ENCODE measurements at places on chromosomes 7 and 10. TPM values are rescaled to one million over a fixed set of nuclear protein-coding genes. Genes with fewer than 3 reads are reported as not detected.

BHLHA15 gene
- 4.3 TPM for total RNA-seq

ZNF511 gene
- total RNA-seq: 68.8 TPM

INHBA gene
- total RNA-seq: not detected

HMX3 gene
- total RNA-seq: not detected

LRMDA gene
- total RNA-seq: not detected

IFIT1B gene
- total RNA-seq: not detected

KAZALD1 gene
- total RNA-seq: 32.2 TPM

IL15RA gene
- total RNA-seq: 7.6 TPM

PIP gene
- total RNA-seq: not detected

DNA sequence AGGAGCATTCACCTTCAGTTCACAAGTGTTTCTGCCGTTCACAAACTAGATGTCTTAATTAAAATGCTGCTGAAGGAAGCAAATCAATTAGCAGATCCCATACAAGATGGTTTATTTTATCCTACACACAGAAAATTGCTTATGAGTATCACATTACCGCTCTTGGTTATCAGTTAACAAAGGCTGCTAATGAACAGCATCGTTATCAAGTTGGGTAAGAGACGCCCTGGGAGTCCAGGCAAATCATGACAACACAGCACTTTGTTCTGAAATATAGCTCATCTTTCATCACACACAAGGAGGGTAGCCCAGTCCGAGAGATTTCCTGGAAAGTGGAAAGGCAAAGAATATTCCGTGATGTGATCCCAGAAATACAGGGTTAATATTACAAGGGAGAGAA, 20.8 kb upstream of the FAM170B start:
- no peak for DNase-seq

DNA sequence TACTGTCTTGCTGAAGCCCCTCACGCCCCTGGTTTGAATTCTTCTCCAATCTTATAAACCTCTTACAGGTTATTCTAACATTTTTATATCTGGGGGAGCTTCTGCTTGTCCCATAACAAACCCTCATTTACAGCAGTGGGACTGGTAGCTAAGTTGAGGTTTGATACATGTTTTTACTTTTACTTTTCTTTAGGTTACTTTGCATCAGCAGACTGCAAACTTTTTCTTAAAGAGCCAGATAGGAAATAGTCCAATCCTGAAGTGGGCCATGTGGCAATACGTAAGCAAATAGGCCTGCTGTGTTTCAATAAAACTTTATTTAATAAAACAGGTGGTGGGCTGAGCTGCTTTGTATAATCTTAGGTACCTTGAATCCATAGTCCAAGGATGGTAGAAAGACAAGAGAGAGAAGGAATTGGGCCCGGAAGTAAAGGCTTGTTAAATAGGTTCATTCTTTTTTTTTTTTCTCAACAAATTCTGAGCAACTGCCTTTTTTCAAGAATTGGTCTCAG, 27.3 kb downstream of the RAB18 start:
- DNase-seq: no peak

GRCh38 chr7:47873762-47874161, 74.5 kb downstream of the PKD1L1 start:
- no peak for DNase-seq

DNA sequence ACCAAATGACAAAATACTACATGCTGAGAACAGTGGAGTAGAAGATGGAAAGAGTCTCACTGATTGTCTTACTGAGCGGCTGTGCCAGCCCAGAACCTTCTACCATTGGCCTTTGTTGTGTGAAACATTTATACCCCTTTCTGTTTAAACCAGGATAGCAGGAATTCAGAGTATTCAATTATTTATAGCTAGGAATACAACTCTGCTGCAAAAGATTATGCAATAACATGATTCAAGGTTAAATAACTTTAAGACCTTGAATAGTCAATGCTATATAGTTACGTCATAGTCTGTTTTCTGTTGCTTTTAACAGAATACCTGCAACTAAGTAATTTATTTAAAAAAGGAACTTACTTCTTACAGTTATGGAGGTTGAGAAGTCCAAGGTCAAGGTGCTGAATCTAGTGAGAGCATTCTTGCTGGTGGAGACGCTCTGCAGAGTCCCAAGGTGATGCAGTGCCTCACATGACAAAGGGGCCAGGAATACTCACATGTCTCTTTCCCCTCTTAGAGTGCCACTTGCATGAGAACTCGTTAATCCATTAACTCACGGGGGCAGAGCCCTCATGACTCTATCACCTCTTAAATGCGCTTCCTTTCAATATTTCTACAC, 371.8 kb downstream of the MDFIC start:
- no peak for DNase-seq

GRCh38 chr7:5596046-5596895, 172.6 kb upstream of the TNRC18 start:
- peak; percentile 13 for DNase-seq

DNA sequence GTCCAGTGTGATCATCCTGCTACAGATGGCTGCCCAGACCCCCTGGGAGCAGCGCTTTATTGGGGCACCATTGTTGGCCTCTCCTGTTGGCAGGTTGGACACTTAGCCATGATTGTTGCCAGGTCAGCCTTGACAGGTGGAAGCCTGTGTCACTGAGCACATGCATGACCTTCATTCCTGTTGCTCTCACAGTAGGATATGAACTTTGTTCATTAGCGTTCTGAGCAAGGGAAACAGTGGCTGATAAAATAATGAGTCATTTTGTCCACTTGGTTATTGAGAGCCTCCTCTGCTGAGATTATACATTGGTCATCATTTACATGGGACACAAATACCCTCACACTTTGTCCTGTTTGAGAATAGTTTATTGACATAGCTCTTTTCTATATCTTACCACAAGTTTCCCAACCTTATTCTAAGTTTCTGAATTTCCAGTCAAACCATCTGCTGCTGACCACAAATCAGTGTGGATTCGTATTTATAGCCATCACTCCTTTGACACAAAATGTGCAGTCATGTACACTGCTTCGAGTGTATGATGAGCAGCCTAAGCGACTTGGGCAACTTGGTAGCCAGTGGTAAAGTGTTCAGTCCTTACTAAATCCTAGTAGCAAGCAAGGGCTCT, 102.6 kb downstream of the TPST1 start:
- DNase-seq: no peak

DNA sequence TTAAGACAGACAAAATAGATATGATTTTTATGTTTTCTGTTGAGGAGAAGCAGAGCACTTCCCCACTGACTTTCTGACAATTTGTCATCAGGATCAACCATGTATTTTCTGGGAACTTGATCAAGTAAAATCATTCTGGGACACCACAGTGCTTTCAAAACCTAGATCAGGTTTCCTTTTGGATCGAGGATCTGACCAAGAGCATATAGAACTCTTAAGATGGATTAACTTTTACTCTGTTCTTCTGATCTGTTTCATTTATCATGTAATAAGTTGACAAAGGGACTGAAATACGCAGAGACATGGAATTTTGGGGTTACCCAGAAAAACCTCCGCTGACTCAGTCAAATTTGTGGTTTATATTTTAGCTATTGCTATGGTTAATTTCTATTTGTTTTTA, 136.0 kb upstream of the WNT16 start:
- DNase-seq: no peak

DNA sequence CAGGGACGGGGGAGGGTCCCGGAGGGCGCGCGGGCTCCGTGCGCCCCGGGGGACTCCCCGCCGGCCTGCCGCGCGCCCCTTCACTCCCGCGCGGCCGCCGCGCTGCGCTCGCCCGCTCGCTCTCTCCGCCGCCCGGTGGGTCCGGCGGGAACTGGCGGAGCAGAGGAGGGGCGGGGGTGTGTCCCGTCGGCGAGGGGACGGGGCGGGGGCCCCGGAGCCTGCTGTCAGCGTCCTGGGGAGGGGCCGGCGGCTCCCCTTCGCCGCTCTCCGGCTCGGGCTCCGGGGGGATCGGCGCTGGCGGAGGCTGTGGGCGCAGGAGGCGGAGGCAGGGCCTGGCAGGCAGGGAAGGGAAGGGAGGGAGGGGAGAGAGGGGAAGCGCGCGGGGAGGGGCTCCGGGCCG, at the start of gene SH3PXD2A:
SH3PXD2A (minus strand) TSS at position 153 of the 400 bp plus-strand sequence. CDS start 310 bp downstream, outside the sequence.
- no peak for DNase-seq

DNA sequence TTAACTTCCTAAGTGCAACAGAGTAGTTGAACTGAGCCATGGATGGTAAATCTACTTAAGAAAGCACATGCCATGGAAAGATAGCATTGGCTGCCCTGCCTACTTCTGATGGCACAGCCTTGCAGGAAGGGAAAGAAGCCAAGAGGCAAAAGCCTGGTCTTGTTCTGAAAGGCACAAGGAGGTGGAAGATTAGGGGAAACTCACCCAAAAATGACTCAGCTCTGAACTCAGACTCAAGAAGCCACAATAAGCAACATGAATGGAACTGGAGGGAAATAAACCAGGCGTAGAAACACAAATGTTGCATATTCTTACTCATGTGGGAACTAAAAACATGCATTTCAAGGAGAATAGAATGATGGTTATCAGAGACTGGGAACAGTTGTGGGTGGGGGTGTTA, 20.8 kb upstream of the ALOX5 start:
- DNase-seq: no peak

DNA sequence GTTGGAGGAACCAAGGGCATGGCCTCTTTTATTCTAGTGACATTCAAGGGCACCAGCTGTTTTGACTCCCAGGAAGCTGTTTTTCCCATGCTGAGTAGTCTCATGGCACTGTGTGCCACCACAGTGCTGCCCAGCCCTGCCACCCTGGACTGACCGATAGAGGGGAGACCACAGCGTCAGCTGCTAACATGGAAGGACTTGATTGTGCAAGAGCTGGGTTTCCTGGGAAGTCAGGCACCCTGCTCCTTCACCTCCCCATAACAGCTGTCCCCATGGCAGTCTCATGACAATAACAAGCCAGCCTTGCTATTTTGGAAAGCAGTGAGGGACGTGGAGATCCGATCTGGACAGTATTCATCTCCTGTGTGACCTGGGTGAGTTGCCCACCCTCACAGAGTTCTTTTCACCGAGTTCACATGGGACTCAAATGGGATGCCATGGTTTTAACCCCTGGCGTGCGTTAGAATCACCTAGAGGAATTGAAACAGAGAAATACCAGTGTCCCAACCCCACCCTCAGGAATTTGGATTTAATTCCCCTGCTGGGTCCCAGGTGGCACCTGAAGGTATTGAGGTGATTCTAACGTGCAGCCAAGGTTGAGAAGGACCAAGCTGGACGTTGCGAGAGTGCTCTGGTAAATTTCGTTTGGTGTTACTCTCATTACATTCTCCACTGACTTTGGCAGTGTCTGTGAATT, 174.8 kb downstream of the CELF2 start:
- DNase-seq: no peak

GRCh38 chr10:14192746-14193145, 138.0 kb downstream of the FRMD4A start:
- no peak for DNase-seq

DNA sequence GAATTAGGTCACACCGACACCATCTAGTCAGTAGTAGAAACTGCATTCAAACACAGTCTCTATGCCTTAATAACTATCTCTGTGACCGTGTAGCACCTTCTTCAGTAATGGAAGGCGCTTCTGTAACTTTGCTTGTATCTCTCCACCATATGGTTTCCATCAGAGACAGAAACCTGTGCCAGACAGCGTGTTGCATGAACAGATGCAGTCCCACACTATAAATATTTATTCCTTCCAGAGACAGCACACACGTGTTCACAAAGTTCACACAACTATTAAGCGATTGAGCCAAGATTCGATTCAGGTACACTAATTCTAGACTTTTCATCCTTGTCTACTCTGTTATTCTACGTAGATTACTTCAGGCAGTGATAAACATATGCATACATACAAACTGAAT, 873.9 kb upstream of the MBL2 start:
- DNase-seq: no peak

- no peak for DNase-seq
Observed at GRCh38 chr10:93600446-93601145, 439 bp downstream of the RBP4 start.

- DNase-seq: no peak
Observed at GRCh38 chr10:61921143-61921542, 19.6 kb downstream of the ARID5B start.

- no peak for DNase-seq
Observed at GRCh38 chr10:50396491-50397311, 145.4 kb upstream of the ASAH2 start.

GRCh38 chr7:94042381-94042780, 38.2 kb upstream of the BET1 start:
- DNase-seq: peak; percentile 50

- no peak for DNase-seq
Observed at GRCh38 chr10:110992006-110992800, 72.8 kb downstream of the SHOC2 start.

- peak; percentile 60 for DNase-seq
Observed at GRCh38 chr10:21989453-21990154, 13.9 kb downstream of the DNAJC1 start.

GRCh38 chr10:1047937-1048336, 982 bp downstream of the IDI1 start:
- peak; percentile 40 for DNase-seq

GRCh38 chr7:30775992-30776391, 4.8 kb downstream of the MINDY4 start:
- no peak for DNase-seq

GRCh38 chr10:248307-248706, 113.1 kb downstream of the ZMYND11 start:
- no peak for DNase-seq
